ENCODE measurements at places on chromosomes 4 and X. TPM values are rescaled to one million over a fixed set of nuclear protein-coding genes. Genes with fewer than 3 reads are reported as not detected.

- no peak for DNase-seq
Observed at GRCh38 chr4:110869114-110869513, 246.2 kb upstream of the PITX2 start.

Gene CT47B1
- total RNA-seq, result not detected

DNA sequence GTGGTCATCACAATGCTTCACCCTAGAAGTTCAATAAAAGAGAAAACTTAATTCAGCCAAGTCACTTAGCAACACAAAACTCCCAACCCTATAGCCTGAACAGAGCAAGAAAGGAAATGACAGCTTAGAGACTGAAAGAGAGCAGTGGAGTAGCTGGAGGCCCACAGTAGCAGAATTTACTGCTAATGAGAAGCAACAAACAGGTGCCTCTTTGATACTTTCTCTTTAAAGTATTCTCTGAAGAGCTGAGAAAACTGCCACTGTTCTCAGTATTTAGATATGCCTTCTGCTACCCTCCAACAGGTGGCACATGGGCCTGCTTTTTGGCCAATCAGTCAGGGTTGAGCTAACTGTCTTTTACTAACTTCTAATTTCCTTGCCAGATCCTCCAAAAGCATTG, 240.0 kb downstream of the GPC3 start:
- no peak for DNase-seq

DNA sequence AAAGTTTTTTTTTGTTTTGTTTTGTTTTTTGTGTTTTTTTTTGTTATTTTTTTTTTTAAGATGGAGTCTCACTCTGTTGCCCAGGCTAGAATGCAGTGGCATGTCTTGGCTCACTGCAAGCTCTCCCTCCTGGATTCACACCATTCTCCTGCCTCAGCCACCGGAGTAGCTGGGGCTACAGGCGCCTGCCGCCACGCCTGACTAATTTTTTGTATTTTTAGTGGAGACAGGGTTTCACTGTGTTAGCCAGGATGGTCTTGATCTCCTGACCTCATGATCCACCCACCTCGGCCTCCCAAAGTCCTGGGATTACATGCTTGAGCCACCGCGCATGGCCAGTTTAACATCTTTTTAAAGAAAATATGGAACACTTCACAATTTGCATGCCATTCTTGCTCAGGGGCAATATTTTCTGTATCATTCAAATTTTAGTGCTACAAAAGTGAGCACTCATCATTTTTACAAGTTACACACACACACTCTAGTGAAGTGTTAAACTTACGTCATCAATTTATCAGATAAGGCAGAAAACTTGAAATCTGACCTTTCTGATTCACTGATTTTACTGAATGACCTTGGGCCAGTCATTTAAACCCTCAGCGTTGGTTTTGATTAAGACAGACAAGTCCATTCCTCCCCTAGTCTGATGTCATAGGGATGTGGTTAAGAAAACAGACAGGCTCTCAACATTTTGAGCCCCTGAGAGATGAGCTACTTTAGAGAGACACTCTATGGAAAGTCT, 61.2 kb downstream of the TRIM2 start:
- no peak for DNase-seq

GRCh38 chr4:40515398-40516293, 114.0 kb downstream of the RBM47 start:
- no peak for DNase-seq

All from activated T-cell treated with anti-CD3 and anti-CD28 coated beads, Interleukin-2, amount 50 U/mL, for 72 hours (primary cell).